Muscle of leg (tissue), 16 donors: ENCODE measurements at places on chromosomes 6 and 20. TPM values are rescaled to one million over a fixed set of nuclear protein-coding genes. Genes with fewer than 3 reads are reported as not detected.

PPIL6 gene
- total RNA-seq: 5.9 TPM

DNA sequence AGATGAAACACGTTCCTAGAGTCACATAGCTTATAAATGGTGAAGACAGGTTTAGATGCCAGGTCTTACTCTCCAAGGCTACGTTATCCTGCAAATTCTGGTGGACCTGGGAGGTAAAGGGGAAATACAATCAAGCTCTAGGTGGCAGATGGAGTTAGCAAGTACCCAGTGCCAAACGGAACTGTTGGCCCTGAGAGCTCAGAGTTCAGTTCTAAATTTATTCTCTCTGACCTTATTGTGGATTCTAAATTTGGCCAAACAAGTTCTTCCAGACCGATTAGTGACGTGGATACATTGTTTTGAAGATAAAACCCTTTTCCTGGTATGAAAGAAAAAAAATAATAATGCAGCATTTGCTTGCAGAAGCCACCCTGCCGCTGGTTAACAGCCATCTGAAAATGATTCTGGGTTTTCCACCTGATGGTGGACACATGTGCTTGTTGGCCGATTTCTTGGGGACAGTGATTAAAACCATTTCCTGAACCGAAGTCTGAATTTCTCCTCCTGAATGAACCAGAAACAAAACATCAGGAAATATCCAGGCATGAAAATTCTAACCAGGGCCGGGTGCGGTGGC lies 32.5 kb downstream of the RIPOR3 start:
- DNase-seq: no peak
- peaks cover 32% of the 10 kb centered on the region for H3K4me1 ChIP-seq
- H3K27me3 ChIP-seq: no peaks in the 10 kb centered on the region

- H3K4me3 ChIP-seq: no peak overlapping the region
- DNase-seq: no peak
- H3K36me3 ChIP-seq: no peaks in the 10 kb centered on the region
- H3K27me3 ChIP-seq: no peaks in the 10 kb centered on the region
These were observed 32.7 kb downstream of the MTRES1 start for GRCh38 chr6:107060704-107061103.

DNA sequence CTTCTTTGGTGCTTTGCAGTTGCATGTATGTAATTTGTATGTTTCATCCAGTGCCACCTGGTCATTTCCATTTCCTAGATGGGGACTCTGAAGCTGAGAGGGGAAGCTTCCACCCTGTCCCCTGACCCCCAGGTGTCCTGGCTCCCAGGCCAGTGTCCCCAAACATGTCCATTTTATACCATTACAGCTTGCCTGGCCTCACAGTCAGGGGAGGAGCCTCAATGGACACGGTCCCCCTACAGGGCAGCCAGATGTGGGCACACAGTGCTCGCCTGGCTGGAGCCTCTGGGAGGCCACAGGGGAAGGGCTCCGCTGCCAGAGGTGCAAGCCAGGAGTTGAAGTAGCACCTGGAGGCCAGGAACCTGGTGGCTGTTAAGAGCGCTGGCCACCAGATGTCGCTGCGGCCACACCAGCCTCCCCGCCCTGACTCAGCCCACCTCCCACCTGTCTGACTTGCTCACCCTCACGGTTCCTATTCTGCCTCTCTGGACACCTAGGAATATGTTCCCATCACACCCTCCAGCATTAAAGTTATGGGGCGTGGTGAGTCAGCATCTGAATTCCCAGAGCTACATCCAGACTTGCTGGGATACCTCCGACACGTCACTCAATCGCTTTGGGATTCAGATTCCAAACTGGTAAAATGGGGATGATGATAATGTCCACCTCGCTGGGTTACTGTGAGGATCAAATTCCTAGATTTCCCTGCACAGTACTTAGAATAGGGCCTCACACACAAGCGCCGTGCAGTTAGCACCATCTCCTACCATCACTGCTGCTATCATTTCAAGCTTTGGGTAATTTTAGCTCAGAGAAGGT lies 107.4 kb downstream of the SULF2 start:
- H3K4me3 ChIP-seq: no peak overlapping the region
- H3K27me3 ChIP-seq: no peaks in the 10 kb centered on the region
- H3K36me3 ChIP-seq: peaks cover 3% of the 10 kb centered on the region

- H3K4me1 ChIP-seq: peaks cover 5% of the 10 kb centered on the region
- no peak overlapping the region for H3K4me3 ChIP-seq
- peaks cover 4% of the 10 kb centered on the region for H3K27me3 ChIP-seq
These were observed 129.9 kb downstream of the EYA2 start for GRCh38 chr20:47024461-47024937.
